ENCODE measurements at places on chromosomes 11 and 22.

- no peak for DNase-seq
Measured at GRCh38 chr22:49789289-49790141, 38.2 kb downstream of the BRD1 start.

DNA sequence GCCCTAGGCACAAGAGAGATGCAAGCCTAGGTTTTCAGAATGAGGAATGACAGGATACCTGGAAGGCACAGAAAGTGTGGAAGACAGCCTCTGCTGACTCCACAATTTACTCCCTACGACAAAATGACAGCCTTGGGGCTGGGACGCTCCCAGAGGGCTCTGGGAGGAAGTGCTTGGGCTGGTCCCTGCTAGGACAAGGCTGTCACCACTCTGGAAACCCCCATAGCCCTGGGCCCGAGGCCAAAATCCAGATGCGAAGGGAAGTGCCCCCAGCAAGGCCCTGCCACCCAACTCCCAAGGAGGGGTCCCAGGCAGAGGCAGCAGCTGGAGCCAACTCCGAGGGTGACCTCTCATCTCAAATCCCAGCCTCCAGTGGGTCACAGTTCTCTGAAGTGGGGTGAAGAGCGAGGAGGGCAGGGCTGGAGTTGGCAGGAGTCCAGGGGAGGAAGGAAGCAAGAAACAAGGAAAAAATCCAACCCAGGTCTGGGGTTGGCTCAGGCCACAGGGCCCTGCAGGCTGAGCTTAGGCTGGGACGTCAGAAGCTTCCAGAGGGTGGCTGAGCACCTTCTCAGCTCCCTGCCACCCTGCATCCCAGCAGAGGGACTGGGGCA, 6.3 kb upstream of the CDC42EP2 start:
- DNase-seq: no peak

DNA sequence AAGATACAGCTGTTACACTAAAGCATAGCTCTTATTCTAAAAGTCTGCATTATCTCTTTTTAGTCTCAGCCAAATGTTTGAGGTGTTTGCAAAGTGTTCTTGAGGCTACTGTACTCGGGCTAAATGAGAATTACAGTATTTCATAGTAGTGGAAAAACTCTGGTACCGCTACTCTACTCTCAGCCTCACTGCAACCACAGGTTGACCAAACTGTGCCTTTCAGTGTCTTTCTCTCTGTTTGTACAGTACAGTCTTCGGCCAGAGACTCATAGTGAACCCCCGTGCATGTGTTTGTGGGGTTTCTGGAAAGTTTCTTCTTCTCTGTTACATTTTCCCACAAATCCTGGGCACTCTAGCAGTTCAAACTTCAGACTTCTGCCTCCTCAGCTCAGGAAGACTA, 7.4 kb upstream of the LUZP2 start:
- DNase-seq: no peak

DNA sequence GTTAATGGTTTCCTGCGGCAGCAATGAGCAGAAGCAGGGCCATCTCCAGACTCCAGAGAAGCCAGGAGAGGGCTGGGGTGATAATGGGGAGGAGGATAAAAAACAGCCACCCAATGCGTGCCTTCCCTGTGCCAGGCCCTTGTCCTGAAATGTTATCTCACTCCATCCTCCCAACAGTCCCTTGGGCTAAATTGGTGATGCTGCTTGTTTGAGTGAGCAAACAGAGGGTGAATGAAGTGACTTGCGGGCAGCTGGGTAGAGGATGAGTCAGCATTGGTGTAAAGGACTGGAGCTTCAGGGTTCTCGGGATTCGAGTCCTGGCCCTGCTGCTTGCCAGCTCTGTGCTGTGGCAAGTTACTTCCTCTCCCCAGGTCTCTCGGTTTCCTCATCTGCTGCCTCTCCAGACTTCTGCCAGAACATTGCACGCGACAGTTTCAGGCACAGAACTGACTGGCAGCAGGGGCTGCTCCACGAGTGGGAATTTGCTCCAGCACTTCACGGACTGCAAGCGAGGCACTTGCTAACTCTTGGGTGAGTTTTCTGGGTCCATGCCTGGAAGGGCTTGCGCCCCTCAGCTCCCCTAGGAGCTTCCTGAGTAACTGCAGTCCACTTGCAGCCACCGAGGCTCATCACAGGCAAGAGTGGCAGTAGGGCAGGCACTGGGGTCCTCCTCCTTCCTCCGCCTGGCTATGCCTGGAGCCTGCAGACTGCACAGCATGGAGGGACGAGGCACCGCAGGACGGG, at the start of gene P2RY6:
TSS of gene P2RY6 (plus strand) at position 403 of the 744 bp plus-strand sequence. CDS start 24,181 bp downstream, outside the sequence.
- peak; percentile 94 for DNase-seq

DNA sequence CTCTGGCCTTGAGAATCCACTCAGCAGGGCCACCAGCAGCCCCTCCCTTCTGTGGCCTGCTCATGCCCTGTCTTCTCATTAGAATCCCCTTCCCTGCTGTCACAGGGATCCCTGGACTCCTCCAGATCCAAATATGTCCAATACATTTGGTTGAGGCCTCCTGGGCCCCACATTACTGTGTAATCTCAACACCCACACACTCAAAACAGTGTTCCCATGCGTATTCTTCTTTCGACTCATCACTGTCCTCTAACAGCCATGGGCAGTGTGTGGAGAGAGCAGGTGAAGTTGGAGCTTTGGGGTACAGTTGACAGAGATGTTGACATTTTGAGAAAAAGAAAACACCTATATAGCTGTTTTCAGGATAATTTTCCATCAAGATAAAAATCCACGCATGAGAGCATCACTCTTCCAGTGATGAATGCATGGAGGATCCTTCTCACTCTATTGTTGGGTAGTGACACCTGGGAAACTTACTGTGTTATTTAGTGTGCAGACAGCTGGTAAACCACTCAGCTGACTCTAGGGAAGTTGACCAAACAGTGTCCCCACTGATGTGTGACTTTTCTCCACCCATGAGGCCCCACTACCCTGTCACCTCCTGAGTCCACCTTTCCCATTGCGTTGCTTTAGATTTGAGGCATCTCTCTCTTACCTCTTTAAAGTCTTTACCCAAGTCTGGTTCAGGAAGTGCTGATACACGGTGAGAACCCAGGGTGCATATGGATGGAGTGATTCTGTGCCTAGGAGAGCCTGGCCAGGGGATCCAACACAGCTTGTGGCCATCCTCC, 28.7 kb upstream of the VPREB1 start:
- DNase-seq: no peak

GRCh38 chr22:42114721-42115120, 15.9 kb downstream of the CYP2D6 start:
- DNase-seq: peak; percentile 49

- no peak for DNase-seq
Measured at GRCh38 chr11:95508219-95508890, 277.4 kb upstream of the SESN3 start.

DNA sequence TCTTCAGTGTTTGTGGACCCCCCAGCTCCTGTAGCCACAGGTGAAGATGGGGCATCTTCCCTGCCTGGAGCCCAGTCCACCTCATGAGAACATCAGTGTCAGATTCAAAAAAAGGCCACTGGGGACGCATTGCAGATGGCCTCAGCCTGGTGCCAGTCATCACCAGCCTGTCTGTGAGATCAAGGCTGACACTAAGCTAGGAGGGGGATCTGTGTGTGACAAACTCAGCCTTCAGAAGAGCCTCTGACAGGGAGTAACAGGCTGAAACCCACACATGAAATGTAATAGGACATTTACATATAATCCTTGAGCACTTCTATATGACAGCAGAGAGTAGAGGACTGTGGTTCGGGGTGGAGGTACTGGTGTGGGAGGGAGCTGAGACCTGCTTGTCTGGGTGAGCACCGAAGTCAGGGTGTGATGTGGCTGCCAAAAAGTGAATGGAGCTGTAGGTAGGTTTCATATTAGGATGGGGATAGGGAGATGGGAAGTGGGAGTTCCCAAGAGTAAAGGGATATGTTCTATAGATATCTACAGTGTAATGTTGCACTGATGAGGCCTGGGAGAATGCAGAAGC, 20.5 kb upstream of the CCDC134 start:
- no peak for DNase-seq

- DNase-seq: no peak
Measured at GRCh38 chr11:115893461-115894099, 389.4 kb upstream of the CADM1 start.

GRCh38 chr22:24001314-24001713, 3.9 kb downstream of the GSTT4 start:
- DNase-seq: no peak

- DNase-seq: no peak
Measured at GRCh38 chr11:104944076-104944475, 24.3 kb downstream of the CASP4 start.

DNA sequence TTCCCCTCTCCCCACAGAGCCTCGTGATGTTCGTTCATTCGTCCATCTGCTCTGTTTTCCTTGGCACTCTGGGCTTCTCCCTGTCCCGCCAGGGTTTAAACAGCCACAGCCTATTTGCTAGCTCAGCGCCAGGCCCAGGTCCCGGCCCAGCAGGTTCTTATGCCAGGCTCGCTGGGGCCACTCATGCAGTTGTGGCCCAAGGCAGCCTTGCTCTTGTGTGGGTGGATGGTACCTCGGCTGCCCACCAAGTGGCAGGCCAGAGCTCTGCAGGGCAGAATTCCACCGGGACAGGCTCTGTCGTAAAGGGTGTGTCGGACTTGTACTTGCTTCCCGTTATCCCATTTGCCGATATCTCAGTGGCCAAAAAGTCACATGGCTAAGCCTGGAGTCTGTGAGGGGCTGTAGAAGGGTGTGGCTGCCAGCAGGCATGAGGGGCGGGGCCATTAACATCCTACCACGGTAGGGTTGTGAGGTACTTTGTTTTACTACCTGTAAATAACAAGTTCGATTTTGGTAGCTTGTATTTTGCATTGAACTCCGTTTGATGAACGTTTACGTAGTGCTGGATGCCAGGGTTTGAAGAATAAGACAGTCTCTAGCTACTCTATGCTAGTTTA, 7.9 kb downstream of the FAM118A start:
- DNase-seq: no peak

GRCh38 chr11:95790933-95791708, 823 bp downstream of the CEP57 start:
- DNase-seq: peak; percentile 80

DNA sequence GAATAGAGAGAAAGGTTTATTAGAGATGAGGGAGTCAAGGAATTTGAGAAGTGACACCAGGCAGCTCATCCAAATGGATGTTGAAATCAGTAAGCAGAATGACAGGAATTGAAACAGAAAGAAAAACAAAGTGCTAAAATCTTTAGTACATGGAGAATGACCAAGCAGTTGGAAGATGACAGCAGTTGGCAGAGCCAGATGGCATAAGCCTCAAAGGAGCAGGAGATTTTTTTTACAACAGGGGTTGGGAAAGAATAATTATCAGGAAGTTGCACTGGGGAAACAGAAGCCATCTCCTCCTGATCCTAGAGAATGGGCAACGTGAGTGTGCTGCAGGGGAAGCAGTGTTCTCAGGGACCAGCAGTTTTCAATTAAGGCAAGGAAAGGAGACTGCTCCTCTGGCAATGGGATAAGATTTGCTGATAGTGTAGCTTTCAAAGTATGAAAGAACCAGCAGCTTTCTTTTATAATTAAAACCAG, 28.9 kb downstream of the RAB39A start:
- DNase-seq: no peak

GRCh38 chr11:5611627-5612026, 13.2 kb upstream of the TRIM34 start:
- peak; percentile 11 for DNase-seq

DNA sequence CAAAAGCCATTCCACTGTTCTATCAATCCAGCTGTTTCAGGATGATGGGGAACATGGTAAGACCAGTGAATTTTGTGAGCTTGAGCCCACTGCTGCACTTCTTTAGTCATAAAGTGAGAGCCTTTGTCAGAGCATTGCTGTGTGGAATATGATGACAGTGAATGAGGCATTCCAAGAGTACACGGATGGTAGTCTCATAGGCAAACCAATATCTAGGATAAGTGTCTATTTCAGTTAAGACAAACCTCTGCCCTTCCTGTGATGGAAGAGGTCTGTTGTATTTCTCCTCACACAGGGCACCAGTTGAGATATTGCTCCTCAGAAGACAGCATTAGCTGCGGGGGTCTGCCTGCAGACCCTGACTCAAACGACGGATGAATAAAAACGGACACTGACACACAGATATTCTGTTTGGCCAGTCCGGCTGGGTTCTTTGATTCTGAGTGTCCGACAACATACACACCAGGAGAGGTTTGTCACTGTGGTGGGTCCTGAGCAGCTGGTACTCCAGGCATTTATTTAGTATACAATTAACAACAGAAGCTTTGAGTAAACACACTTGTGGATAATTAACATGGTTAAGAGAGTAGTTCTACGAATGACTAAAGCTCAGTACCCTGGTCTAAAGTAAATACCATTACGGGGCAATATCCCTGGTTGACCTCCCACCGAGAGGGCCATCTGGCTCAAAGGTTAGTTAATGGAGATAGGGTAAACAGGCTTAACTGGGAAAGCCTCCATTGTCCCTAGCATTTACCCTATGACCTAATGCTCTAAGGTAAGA, 121.7 kb downstream of the ZNF280B start:
- no peak for DNase-seq

- DNase-seq: no peak
Measured at GRCh38 chr11:44990665-44991064, 40.0 kb upstream of the TP53I11 start.

- no peak for DNase-seq
Measured at GRCh38 chr11:118401880-118402590, 629 bp downstream of the ATP5MG start.

- no peak for DNase-seq
Measured at GRCh38 chr22:31789803-31790202, 36.0 kb downstream of the DEPDC5 start.

GRCh38 chr22:48798281-48799226, 1029.1 kb downstream of the BRD1 start:
- DNase-seq: peak; percentile 33

DNA sequence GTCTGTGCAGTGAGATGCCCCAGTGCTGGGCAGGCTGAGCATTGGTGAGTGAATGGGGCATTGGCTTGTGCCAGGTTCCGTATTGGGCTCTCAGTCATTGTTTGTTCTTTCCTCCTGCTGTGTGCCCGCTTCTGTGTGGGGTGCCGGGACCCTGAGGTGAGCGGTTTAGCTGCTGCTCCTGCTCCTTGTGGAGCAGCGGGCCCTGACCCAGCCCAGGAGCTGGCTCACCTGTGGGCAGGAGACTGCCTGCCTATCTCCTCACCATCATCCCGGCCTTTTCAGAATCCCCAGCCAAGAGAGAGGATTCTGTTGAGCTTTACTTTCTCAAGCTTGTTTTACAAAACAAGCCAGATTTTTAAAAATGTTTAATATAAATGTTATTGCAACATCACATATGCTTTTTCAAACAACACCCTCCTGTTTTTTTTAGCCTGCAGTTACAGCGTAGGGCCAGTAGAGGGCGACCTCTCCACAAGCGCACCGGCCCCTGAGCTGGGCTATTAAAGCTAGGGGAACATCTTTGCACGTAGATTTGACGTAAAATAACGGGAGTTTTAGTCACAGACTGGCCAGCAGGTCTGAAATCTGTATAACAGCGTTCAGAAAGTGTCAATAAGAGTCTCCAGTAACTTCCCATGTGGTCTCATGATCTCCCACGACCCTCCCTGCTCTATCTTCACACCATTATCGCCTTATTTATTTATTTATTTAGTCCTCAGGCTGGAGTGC, 25.1 kb upstream of the RELT start:
- peak; percentile 78 for DNase-seq

- no peak for DNase-seq
Measured at GRCh38 chr11:77444261-77444660, 29.6 kb downstream of the PAK1 start.

GRCh38 chr11:135073381-135073780, 661.3 kb upstream of the B3GAT1 start:
- no peak for DNase-seq

All from RPMI8226 (cell line).